A549 treated with CpdA at 1 μM for 4 hours (cell line): ENCODE measurements at places on chromosomes 5 and 9. TPM values are rescaled to one million over a fixed set of nuclear protein-coding genes. Genes with fewer than 3 reads are reported as not detected.

The SEMA6A gene
- 0.07 to 0.21 TPM (median 0.13 TPM) in 5 replicates for total RNA-seq

The F12 gene
- 13.4 to 26.6 TPM (median 21.8 TPM) in 5 replicates for total RNA-seq

The HSPB3 gene
- total RNA-seq = not detected in 5 replicates

The IL17B gene
- 0.29 TPM in 1 of 5 replicates, not detected in the others for total RNA-seq

The RAB24 gene
- 25.4 to 29.7 TPM (median 26.3 TPM) in 5 replicates for total RNA-seq

The ISL1 gene
- 0.09 TPM in 1 of 5 replicates, not detected in the others for total RNA-seq

The EFNA5 gene
- 15.0 to 20.9 TPM (median 19.2 TPM) in 5 replicates for total RNA-seq

The SLCO6A1 gene
- total RNA-seq = not detected in 5 replicates

The PRDM9 gene
- total RNA-seq = not detected in 5 replicates

The GMCL2 gene
- not detected in 5 replicates for total RNA-seq

The CDC25C gene
- 10.5 to 13.4 TPM (median 12.5 TPM) in 5 replicates for total RNA-seq

The PROB1 gene
- total RNA-seq = 0.27 to 0.33 TPM (median 0.31 TPM) in 5 replicates

The RLN1 gene
- not detected in 5 replicates for total RNA-seq

The GPR21 gene
- not detected in 5 replicates for total RNA-seq

The PCSK5 gene
- 0.68 to 1.0 TPM (median 0.87 TPM) in 5 replicates for total RNA-seq

The DROSHA gene
- total RNA-seq = 40.8 to 44.2 TPM (median 42.7 TPM) in 5 replicates

The C7 gene
- not detected in 5 replicates for total RNA-seq

The TMEM215 gene
- total RNA-seq = not detected in 5 replicates

The HEMGN gene
- total RNA-seq = not detected in 5 replicates

The SPOCK1 gene
- 13.4 to 19.8 TPM (median 18.7 TPM) in 5 replicates for total RNA-seq

The FCN2 gene
- total RNA-seq = not detected in 5 replicates

The S1PR3 gene
- 30.2 to 34.4 TPM (median 32.3 TPM) in 5 replicates for total RNA-seq

The MUSK gene
- total RNA-seq = not detected in 5 replicates

The TAF11L10 gene
- total RNA-seq = not detected in 5 replicates
